ENCODE measurements at places on chromosomes 5 and 9. TPM values are rescaled to one million over a fixed set of nuclear protein-coding genes. Genes with fewer than 3 reads are reported as not detected.

Gene FOXI1
- total RNA-seq: not detected

Gene KCNMB1
- total RNA-seq: 0.22 TPM

Gene SLC45A2
- total RNA-seq: not detected

Gene GRIN3A
- not detected for total RNA-seq

Gene IL7R
- total RNA-seq: not detected

Gene LRRTM2
- not detected for total RNA-seq

Gene RAPGEF6
- total RNA-seq: 23.2 TPM

Gene PCDHGA3
- total RNA-seq: 0.94 TPM

Gene CNOT6
- 45.0 TPM for total RNA-seq

Gene SLCO4C1
- total RNA-seq: 4.8 TPM

Gene FTMT
- not detected for total RNA-seq

Gene QRFP
- not detected for total RNA-seq

Gene IL9
- not detected for total RNA-seq

Gene NOXA1
- total RNA-seq: 1.8 TPM

Gene LHX6
- 1.6 TPM for total RNA-seq

Gene OTP
- not detected for total RNA-seq

Gene FOXD4L6
- 0.13 TPM for total RNA-seq

Gene LRRC19
- not detected for total RNA-seq

Gene CARTPT
- not detected for total RNA-seq

Gene SNCB
- 3.5 TPM for total RNA-seq

Gene PCDHGA4
- total RNA-seq: 2.3 TPM

Gene PLPP1
- 80.7 TPM for total RNA-seq

Gene GBGT1
- 9.3 TPM for total RNA-seq

Gene GFPT2
- 89.8 TPM for total RNA-seq

Gene LECT2
- not detected for total RNA-seq

Gene ZNF354C
- total RNA-seq: 4.8 TPM

Gene DOK3
- total RNA-seq: 15.9 TPM

Gene RANBP17
- 20.0 TPM for total RNA-seq

Gene SLC22A4
- total RNA-seq: 0.70 TPM

Gene HIGD2A
- total RNA-seq: 92.3 TPM

Gene GABRA1
- total RNA-seq: not detected

Gene BAAT
- 0.15 TPM for total RNA-seq

Gene BBLN
- 72.5 TPM for total RNA-seq

Gene TMC1
- 2.5 TPM for total RNA-seq

Gene SLC25A48
- total RNA-seq: 0.66 TPM

Gene CNTLN
- 13.7 TPM for total RNA-seq

Gene PCDHA11
- 6.6 TPM for total RNA-seq

Gene PCDHGB6
- 6.0 TPM for total RNA-seq

Gene SPINK4
- total RNA-seq: not detected

Gene GPR21
- total RNA-seq: 1.0 TPM

Gene MYOZ3
- 18.1 TPM for total RNA-seq

Gene MLANA
- not detected for total RNA-seq

Gene OLFML2A
- total RNA-seq: 5.8 TPM

Gene TEX48
- total RNA-seq: not detected

Gene CMBL
- total RNA-seq: 12.6 TPM

Gene GABRG2
- total RNA-seq: 0.98 TPM

Gene ZNF474
- total RNA-seq: not detected

Gene CDX1
- 0.22 TPM for total RNA-seq

Gene TICAM2
- 0.33 TPM for total RNA-seq

Gene LHFPL2
- 26.3 TPM for total RNA-seq

Gene MIGA2
- 37.8 TPM for total RNA-seq

Gene NR3C1
- 26.5 TPM for total RNA-seq

Gene TAF11L5
- total RNA-seq: not detected

Gene DRD1
- not detected for total RNA-seq

Gene GARNL3
- total RNA-seq: 8.8 TPM

Gene SCGB3A2
- 62.5 TPM for total RNA-seq

Gene TNFSF8
- not detected for total RNA-seq
